ENCODE measurements at places on chromosomes 2 and 18.
A peak's percentile ranks its signal among the peaks of the same experiment; 100 is the strongest.

DNA sequence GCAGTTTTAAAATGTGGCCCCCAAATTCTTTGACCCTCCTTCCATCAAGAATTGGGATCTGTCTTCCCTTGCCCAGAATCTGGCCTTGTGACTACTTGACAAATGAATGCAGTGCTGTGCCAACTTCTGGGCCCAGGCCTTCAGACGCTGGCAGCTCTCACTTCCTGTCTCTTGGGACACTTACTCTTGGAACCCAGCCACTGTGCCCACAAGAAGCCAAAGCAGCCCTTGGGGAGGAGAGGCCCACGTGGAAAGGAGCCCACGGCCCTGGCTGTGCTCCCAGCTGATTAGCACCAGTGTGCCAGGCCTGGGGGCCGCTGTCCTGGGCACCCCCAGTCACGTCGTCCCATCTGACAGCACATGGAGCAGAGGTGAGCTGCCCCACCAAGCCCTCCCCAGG is 56.6 kb downstream of the RPL37A start:
- DNase-seq: no peak

DNA sequence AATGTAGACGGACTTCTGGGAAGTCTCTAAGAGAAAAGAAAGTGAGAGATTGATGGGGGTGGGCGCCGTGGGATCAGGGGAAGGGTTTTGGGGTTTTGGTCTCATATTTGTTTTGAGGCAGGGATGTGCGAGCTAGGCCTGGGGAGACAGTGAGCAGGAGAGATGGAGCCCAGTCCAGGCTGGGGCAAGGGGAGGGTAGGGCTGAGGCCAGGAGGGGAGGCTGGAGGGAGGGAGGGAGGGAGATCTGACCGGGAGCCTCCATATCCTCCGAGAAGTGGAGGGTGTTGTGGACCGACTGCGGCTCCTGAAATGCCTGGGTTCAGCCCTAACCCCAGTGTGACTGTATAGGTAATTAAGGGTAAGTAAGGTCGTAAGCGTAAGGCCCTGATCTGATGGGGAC is 72.8 kb upstream of the ODC1 start:
- DNase-seq: peak; percentile 29

GRCh38 chr2:163773276-163773675 is 37.5 kb upstream of the FIGN start:
- no peak for DNase-seq

- no peak for DNase-seq
Observed at GRCh38 chr2:58237741-58238140, 3.4 kb downstream of the FANCL start.
